ENCODE measurements at places on chromosomes 7 and 10.

- DNase-seq, result no peak
Observed at GRCh38 chr7:98178321-98178720, 32.9 kb upstream of the BHLHA15 start.

DNA sequence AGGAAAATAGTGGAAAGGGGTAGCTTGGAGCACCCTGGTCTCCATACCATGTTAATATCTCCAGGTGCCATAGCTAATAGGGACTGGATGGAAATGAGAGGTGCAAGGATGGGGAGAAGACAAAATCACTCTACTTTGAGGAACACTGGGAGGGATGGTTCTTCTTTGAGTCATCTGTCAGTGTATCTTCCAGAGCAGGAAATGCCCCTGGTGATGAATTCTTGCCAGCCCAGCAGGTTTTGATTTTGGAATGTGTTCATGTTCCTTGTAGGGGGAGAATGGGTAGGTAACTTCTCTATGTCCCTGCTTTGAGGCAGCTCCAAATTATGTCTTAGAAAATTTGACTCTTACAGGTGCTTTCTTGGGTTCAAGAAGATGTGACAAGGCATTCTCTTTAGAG is 177.0 kb upstream of the GLI3 start:
- no peak for DNase-seq

- DNase-seq, result no peak
Observed at GRCh38 chr7:90923541-90923997, 327.4 kb downstream of the CDK14 start.

GRCh38 chr10:111522141-111522540 is 445.3 kb downstream of the ADRA2A start:
- DNase-seq, result no peak

Measured in CD4-positive, alpha-beta T cell treated with Interleukin-15 for 1 hour (primary cell).